CD8-positive, alpha-beta memory T cell (primary cell): ENCODE measurements at places on chromosomes 3 and 15. TPM values are rescaled to one million over a fixed set of nuclear protein-coding genes. Genes with fewer than 3 reads are reported as not detected.

- no peak overlapping the region for H3K4me3 ChIP-seq
- H3K4me1 ChIP-seq: no peaks in the 10 kb centered on the region
- DNase-seq: no peak
Measured at GRCh38 chr3:28569357-28569756, 220.7 kb upstream of the AZI2 start.

- no peak for DNase-seq
- H3K36me3 ChIP-seq: no peaks in the 10 kb centered on the region
- H3K27me3 ChIP-seq: peaks cover 12% of the 10 kb centered on the region
- no peaks in the 10 kb centered on the region for H3K4me1 ChIP-seq
- H3K27ac ChIP-seq: no peak overlapping the region
- H3K4me3 ChIP-seq: no peak overlapping the region
Measured at GRCh38 chr3:32815841-32816438, 1.9 kb upstream of the TRIM71 start.

GRCh38 chr3:146540236-146540635 lies 4.2 kb downstream of the PLSCR1 start:
- no peak overlapping the region for H3K4me3 ChIP-seq
- H3K36me3 ChIP-seq: no peaks in the 10 kb centered on the region
- peaks cover 37% of the 10 kb centered on the region for H3K4me1 ChIP-seq
- no peak overlapping the region for H3K27ac ChIP-seq
- DNase-seq: no peak

- no peak overlapping the region for H3K4me3 ChIP-seq
- H3K27me3 ChIP-seq: no peaks in the 10 kb centered on the region
- peaks cover 6% of the 10 kb centered on the region for H3K36me3 ChIP-seq
- H3K4me1 ChIP-seq: no peaks in the 10 kb centered on the region
Measured at GRCh38 chr3:57826952-57827723, 71.0 kb downstream of the SLMAP start.

GRCh38 chr3:103889675-103890074 lies 1454.9 kb downstream of the ZPLD1 start:
- no peaks in the 10 kb centered on the region for H3K27me3 ChIP-seq
- DNase-seq: no peak
- H3K4me3 ChIP-seq: no peak overlapping the region
- H3K27ac ChIP-seq: no peak overlapping the region
- H3K36me3 ChIP-seq: no peaks in the 10 kb centered on the region

DNA sequence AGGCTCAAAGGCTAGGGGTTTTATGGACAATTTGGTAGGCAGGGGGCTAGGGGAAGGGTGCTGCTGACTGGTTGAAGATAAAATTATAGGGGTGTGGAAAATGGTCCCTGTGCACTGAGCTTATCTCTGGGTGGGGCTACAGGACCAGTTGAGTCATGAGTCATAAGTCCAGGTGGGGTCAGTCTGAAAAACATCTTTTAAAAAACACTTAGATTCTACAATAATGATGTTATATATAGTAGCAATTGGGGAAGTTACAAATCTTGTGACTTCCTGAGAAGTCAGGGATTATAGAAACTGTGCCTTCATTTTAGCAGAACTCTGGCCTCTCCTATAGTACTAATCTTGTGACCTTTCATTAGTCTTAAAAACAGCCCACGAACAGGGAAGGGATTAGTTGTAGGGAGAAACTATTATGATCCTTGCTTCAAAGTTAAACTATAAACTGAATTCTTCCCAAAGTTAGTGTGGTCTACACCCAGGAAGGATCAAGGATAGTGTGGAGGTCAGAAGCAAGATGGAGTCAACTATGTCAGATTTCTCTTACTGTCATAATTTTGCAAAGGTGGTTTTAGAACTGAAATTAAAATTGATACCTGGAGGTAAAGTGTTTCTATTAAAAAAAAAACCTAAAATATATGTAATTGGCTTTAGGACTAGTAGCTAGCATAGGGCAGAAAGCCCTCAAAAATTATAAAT lies 130.1 kb downstream of the P2RY1 start:
- H3K4me1 ChIP-seq: no peaks in the 10 kb centered on the region
- DNase-seq: no peak
- H3K4me3 ChIP-seq: no peak overlapping the region

DNA sequence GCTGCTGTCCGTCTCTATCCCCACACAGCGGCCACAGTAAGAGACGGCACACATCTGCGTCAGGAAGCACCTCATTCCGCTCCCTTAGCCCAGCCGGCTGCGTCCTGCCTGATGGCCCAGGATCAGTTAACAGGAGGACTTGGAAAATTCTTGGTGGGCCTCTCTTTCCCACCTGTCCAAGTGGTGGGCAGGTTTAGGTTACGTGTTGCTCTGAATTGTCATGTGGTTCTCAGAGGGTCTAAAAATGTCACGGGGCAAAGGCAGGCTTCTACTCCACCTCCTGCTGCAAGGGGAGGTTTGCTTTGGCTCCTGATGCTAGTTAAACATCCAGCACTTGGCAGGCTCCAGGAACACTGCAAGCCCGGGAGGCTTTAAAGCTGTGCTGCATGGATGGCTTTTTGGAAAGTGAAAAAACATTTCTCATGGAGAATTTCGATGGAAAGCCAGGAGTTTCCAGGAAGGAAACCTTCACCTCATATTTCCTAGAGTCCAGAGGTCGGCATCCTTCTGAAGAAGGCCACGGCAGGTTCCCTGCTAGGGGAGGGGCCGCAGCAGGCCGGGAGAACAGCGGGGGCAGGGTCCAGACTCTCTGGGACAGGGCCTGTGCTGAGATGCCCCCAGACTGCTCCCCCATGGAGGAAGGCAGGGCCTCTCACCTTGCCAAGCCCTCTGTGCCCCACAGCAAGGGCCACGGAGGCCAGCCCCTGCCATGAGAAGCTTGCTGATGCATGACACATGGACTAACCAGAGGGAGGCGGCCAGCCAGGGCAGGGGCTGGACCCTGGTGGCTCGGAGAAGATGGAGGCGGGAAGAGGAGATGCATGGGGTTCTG lies 10.8 kb downstream of the CTSH start:
- H3K4me3 ChIP-seq: no peak overlapping the region
- no peak for DNase-seq
- H3K27me3 ChIP-seq: no peaks in the 10 kb centered on the region
- H3K4me1 ChIP-seq: peaks cover 3% of the 10 kb centered on the region

- H3K27ac ChIP-seq: no peak overlapping the region
- H3K27me3 ChIP-seq: no peaks in the 10 kb centered on the region
- H3K4me3 ChIP-seq: no peak overlapping the region
- H3K36me3 ChIP-seq: no peaks in the 10 kb centered on the region
- DNase-seq: no peak
- no peaks in the 10 kb centered on the region for H3K4me1 ChIP-seq
Measured at GRCh38 chr3:194357681-194358080, 6.6 kb upstream of the CPN2 start.

DNA sequence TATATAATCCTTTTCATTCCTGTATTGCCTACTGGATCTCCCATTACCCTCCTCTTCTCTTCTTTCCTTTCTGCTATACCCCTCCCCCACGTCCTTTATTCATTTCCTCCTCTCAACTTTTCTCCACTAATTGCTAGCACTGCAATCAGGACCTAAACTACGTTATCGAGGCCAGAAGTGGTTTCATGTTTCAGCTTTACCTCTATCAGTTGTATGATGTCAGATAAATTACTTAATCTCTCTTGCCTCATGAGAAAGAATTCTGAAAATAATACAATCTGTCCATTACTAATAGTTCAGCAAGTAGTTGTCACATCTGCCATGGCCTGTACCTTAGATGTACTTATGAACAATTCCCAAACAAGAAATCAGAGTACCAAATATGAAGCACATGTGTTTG lies 10.6 kb downstream of the POPDC2 start:
- H3K27ac ChIP-seq: no peak overlapping the region
- no peak overlapping the region for H3K4me3 ChIP-seq
- H3K27me3 ChIP-seq: no peaks in the 10 kb centered on the region
- no peak for DNase-seq

GRCh38 chr3:38148311-38148882 lies 9.9 kb downstream of the MYD88 start:
- peaks cover 13% of the 10 kb centered on the region for H3K4me1 ChIP-seq
- no peaks in the 10 kb centered on the region for H3K36me3 ChIP-seq
- DNase-seq: no peak

- no peaks in the 10 kb centered on the region for H3K27me3 ChIP-seq
- no peak for DNase-seq
- H3K4me1 ChIP-seq: no peaks in the 10 kb centered on the region
- H3K27ac ChIP-seq: no peak overlapping the region
- no peaks in the 10 kb centered on the region for H3K36me3 ChIP-seq
Measured at GRCh38 chr3:99980606-99981005, 133.7 kb downstream of the FILIP1L start.

DNA sequence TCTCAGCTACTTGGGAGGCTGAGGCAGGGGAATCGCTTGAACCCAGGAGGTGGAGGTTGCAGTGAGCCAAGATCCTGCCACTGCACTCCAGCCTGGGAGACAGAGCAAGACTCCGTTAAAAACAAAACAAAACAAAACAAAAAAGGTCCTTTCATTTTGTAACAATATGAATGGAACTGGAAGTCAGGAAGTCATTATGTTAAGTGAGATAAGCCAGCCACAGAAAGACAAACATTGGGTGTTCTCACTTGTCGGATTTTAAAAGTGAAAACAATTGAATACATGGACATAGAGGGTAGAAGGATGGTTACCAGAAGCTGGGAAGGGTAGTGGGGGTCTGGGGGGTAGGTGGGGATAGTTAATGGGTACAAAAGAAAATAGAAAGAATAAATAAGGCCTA lies 12.5 kb upstream of the B3GALNT1 start:
- no peaks in the 10 kb centered on the region for H3K4me1 ChIP-seq
- no peak overlapping the region for H3K27ac ChIP-seq
- no peak overlapping the region for H3K4me3 ChIP-seq
- H3K36me3 ChIP-seq: no peaks in the 10 kb centered on the region
- no peaks in the 10 kb centered on the region for H3K27me3 ChIP-seq

- H3K27ac ChIP-seq: no peak overlapping the region
- no peaks in the 10 kb centered on the region for H3K36me3 ChIP-seq
- no peak for DNase-seq
- no peaks in the 10 kb centered on the region for H3K27me3 ChIP-seq
- H3K4me1 ChIP-seq: no peaks in the 10 kb centered on the region
Measured at GRCh38 chr3:26099692-26100091, 309.8 kb downstream of the OXSM start.

DNA sequence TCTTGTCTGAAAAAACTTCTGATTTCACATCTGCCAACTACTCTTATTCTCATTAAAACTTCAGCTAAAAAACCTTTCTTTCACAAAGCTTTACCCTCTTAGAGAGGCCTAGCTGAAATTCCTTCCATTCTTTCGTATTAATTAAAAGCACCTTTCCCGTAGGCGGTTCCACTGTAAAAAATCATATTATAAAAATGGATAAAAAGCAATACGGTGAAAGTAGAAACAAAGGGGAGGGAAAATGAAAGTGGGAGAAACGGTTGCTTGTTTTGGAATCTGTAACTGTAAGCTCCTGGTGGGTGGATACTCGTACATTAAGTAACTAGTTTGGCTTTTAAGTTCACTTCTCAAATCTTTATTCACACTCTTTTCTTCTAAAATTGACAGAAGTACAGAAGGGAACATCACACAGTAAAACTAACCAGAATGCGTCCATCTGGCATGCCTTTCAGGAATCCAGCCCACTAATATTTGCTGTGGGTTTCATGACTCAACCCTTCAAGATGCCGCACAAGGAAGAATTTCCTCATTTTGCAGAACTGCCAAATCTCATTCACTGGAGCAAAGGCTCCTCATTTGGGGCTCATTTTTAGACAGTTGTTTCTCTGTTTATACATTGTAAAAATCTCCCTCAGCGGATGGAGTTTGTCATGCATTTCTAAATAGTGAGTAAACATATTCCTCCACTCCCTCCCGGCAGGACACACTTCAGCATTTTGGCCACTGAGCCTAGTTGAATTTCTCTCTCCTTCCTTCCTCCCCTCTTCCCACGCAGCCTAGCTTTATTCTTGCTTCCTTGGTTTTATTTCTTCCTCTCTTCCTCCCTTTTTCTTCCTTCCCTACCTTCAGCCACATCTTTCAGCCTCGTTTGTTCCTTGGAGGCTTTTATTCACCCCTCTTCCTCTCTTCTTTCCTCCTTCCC lies 419.5 kb upstream of the NAALADL2 start:
- no peaks in the 10 kb centered on the region for H3K36me3 ChIP-seq
- no peaks in the 10 kb centered on the region for H3K4me1 ChIP-seq
- DNase-seq: no peak

DNA sequence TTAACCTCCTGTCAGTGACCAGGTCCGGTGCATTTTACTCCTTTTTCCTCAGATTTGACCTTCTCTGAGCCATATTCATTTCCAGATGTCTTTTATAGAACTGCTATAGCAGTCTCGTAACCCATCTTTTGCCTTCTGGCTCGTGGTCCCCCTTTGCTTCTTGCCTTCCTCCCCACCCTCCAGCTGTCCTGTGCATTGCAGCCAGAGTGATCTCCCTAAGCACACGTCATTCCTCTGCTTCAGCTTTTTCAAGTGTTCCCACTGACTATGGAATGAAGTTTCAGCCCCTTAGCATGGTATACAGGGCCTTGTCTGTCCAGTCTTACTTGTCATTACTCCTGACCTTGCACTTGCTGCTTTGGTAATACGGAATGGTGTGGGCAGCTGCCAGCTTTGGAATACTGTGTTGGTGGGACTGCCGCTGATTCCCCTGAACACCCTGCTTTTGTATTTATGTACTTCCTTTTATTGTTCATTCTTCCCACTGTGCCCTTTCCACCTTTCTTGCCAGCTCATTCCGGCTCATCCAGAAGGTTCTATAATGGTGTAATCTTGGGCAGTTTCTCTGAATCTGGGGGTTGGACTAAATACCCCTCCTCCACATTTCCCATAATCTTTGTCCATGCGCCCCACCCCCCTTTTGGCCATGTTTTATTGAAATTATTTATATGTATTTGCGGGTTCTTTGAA lies 38.9 kb downstream of the SLC25A26 start:
- H3K36me3 ChIP-seq: no peaks in the 10 kb centered on the region
- no peak overlapping the region for H3K4me3 ChIP-seq
- DNase-seq: no peak
- no peaks in the 10 kb centered on the region for H3K27me3 ChIP-seq

GRCh38 chr3:15180042-15180611 lies 25.9 kb upstream of the CAPN7 start:
- no peak overlapping the region for H3K27ac ChIP-seq
- no peak overlapping the region for H3K4me3 ChIP-seq
- H3K4me1 ChIP-seq: no peaks in the 10 kb centered on the region

- no peak overlapping the region for H3K4me3 ChIP-seq
- no peaks in the 10 kb centered on the region for H3K36me3 ChIP-seq
- no peaks in the 10 kb centered on the region for H3K4me1 ChIP-seq
- no peak for DNase-seq
- H3K27ac ChIP-seq: no peak overlapping the region
Measured at GRCh38 chr3:56415652-56416051, 52.6 kb downstream of the ERC2 start.

- no peak overlapping the region for H3K4me3 ChIP-seq
- H3K27me3 ChIP-seq: no peaks in the 10 kb centered on the region
- peaks cover 9% of the 10 kb centered on the region for H3K36me3 ChIP-seq
Measured at GRCh38 chr3:53190659-53191058, 29.6 kb downstream of the PRKCD start.

- no peak overlapping the region for H3K4me3 ChIP-seq
- no peaks in the 10 kb centered on the region for H3K36me3 ChIP-seq
- H3K4me1 ChIP-seq: no peaks in the 10 kb centered on the region
- DNase-seq: no peak
- H3K27ac ChIP-seq: no peak overlapping the region
- no peaks in the 10 kb centered on the region for H3K27me3 ChIP-seq
Measured at GRCh38 chr3:140809316-140809715, 131.5 kb downstream of the TRIM42 start.

EFHB gene
- 1.3 TPM for total RNA-seq

BFSP2 gene
- not detected for total RNA-seq

ITPKA gene
- total RNA-seq: 0.53 TPM

MME gene
- 0.04 TPM for total RNA-seq

RLBP1 gene
- total RNA-seq: not detected

CASR gene
- total RNA-seq: not detected

SRGAP3 gene
- total RNA-seq: 1.1 TPM
